ENCODE measurements at places on chromosomes 11 and 22.

- no peak for DNase-seq
Measured at GRCh38 chr11:113329725-113330124, 15.3 kb downstream of the TTC12 start.

- DNase-seq, result no peak
Measured at GRCh38 chr11:72805216-72805615, 9.0 kb upstream of the ATG16L2 start.

DNA sequence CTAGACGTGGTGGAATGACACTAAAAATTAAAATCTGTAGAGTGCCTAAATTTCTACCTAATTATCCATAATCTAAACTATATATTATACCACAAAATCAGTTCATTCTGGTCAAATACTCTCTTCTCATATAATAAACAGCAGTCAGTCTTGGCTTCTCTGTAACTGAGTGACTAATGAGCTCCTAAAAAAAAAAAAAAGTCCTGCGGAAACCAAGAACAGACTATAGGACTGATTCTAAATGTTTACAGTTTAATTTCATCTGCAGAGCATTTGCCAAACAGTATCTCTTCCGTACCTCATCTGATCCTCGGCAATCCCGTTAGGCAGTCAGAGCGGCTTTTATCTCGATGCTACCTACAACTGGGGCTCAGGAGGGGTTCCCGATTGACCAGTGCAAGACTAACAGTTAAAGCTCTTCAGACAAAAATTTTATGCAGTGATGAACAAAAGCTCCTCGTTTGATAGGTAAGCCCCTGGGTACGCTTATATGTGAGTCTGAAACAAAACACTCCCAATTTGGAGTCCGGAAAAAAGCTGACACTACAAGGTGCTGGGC lies 686 bp downstream of the KIF18A start:
- DNase-seq, result peak; percentile 16

DNA sequence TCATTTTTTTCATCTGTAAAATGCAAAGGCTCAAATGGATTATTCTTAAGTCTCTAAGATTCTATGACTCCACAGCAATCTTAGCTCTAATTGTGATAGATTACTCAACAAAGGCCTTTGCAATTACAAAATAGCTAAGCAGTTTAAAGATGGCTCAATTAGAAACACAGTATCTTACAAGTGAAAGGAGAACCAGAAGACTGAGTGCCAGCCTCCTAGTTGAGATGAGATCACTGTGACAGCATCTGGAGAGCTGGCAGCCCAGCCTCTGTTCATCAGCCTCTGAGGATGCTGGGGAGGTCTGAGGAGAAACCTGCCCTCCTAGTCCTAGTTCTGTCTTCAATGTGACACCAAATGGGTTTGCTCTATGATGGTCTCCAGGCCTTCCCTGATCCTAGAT lies 158.4 kb upstream of the NARS2 start:
- DNase-seq, result peak; percentile 12

- peak; percentile 37 for DNase-seq
Measured at GRCh38 chr11:122723576-122723975, 68.1 kb downstream of the UBASH3B start.

DNA sequence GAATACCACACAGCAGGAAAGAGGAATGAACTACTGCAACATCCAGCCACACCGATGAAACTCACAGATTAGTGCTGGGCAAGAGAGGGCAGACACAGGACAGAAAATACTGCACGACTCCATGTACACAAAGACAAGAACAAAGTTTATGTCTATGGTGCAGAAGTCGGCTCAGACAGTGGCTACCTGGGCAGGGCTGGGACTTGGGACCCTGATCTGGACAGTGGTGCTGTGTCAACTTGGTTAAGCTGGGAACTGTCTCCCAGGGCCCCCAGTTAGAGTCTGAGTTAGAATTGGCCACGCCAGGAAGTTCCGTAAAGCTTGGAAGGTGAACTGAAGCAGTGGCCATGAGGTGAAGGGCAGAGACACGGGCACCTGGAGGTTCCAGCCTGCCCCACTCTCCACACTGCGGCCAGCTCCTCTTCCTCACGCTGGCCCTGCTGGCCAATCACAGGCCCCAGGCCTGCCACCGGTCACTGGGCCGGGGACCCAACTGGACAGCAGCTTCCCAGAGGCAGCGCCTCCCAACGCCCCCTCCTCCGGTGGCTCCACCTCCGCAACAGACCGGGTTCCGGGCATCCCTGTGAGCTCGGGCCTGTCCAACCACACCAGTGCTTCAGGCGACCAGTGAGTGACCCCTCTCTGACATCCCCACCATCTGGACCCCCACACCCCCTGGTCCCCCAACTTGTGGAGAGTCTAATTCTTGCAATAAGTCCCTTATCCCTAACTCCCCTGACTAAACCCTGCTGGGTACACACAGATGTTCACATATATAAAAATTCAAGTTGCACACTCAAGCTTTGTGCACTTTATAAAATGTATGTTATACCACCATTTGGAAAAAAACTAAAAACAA lies 93.7 kb downstream of the MICAL3 start:
- no peak for DNase-seq

DNA sequence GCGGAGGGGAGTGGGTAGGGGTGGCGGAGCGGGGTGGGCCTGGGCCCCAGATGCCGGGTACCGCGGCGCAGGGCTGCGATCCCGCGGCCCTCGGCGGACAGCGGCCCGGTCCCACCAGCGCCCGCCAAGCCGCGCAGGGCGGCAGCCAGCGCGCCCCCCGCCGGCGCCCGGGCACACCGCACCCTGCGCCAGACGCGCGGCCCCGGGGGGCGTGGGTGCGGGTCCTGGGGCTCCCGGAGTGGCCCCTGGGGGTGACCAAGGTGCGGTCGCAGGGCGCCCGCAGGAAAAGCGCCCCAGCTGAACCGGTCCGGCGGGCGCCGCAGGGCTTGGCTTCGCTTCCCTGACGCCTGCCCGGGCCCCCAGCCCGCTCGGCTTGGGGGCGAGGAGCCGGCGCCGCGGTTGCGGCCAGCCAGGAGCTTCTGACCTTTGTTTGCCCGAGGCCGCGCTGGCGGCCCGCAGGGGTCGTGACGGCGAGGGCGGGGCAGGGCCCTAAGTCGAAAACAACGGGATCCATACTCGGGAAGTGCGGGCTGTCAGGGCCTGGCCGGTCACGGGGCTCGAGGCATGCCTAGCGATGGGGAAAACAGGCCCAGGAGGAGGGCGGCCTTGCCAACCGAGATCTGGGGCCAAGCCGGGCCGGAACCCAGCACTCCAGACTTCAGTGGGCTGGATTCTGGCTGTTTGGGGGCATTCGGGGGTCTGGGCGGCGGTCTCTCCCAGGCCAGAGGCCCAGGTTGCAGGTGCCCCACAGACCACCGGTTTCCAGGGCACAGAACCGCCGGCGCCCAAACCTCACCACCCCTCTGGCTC lies 581 bp upstream of the AP5B1 start:
- no peak for DNase-seq

DNA sequence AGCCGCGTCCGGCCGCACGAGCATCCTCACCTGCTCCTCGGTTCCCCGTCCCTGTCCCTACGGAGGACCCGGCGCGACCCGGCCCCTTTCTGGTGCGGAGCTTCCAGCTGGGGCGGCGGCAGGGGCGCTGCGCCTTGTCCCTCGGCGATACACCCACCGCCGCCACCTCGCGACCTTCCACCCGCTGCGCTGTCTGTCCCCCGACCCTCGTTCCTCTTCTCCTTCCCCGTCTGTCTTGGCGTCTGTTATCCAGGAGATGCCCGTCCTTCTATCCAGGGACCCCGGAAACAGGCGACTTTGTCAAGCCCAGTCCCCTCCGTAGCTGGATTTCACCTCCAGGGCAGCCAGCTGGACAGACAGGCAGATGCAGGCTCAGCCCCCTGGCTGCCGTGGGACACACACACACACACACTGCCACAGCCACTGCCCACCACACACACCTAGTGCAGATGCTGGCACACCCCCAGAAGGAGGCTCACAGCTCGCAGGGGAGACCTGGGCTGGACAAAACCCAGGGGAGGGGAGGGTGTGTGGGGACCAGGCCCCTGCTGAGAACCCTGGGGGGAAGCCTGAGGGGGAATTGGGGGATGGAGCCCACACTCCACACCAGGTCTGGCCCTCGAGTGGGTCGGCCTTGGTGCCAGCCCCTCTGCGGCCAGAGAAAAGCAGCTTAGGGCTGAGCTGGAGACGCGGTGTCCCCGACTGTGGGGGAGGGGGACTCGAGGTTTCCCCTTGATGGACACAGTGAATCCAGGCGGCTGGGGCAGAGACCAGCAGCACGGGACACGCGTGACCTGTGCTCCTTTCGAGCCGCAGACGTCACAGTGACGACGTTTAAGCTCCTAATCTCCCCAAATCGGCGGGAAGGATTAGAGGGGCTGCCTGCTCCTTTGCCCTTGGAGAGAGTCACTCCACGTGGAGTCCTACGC lies 788 bp downstream of the DRD4 start:
- DNase-seq, result no peak

DNA sequence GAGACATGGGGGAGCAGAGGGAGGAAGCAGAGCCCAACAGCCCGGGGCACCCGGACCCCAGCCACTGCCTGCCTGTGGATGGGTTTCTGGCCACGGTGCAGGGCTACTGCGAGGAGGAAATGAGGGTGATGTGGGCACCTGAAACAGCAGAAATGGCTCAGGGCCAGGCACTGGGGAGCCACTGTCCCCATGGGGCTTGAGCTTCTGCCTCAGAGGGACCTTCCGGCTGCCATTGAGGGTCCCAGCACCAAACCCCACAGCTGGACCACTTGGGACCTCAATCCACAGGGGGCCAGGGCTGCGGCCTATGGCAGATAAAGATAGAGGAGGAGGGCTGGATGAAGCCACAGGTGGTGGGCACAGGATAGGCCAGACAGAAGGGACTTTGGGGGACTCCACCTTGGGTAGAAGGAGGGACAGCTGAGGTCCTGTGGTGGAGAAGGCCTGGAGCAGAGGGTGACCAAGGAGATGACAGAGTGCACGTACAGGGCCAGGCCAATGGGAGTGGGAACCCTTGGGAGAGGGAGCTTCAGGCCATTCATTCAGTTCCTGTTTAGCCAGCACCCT lies 48.3 kb downstream of the NFAM1 start:
- DNase-seq, result no peak

GRCh38 chr11:126751242-126751641 lies 249.3 kb downstream of the KIRREL3 start:
- no peak for DNase-seq

- DNase-seq, result no peak
Measured at GRCh38 chr11:131467645-131468394, 97.4 kb downstream of the NTM start.

- peak; percentile 27 for DNase-seq
Measured at GRCh38 chr22:42080287-42080686, 787 bp downstream of the SMDT1 start.

- no peak for DNase-seq
Measured at GRCh38 chr11:57338142-57338541, at the start of gene P2RX3. TSS of gene P2RX3 (plus strand) at chr11:57338352. CDS start at chr11:57338551, 199 bp downstream.

- no peak for DNase-seq
Measured at GRCh38 chr11:61077936-61078335, 24.4 kb upstream of the CD5 start.

DNA sequence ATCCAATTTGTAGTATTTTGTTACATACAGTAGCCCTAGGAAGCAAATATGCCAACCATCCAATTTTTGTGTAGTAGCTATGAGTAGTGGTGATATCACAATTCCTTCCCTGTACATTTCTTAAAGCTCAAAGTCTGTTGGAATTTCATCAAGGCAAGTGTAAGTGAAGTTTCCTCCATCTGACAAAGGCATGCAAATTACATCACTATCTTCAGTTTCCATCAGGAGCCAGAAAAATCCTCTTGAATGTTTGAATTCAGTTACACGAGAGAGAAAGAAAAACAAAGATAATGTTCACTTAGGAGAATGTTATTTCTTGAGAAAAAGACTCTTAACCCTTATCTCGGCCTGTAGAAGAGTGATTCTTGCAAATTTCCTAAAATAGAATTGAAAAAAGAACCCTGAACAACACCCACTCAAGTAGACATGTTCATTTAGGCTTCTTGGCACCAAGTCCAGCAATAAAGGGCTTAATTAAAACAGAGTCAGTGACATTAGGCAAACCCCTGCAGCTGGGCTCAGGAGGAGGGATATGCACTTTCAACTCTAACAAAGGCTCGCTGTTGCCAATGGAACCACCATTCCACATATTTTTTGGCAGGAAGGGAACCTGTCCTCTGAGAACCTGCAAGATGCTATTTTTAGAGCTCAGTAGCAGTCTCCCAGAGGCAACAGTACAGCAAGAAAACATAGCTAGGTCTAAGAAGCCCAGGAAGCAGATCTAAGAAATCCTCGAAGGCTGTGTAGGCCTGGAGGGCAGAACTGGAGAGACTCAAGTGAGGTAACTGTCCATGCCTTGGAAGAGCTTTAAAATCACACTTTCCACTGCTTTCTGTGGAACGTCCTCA lies 144.6 kb downstream of the CCDC81 start:
- DNase-seq, result peak; percentile 76

DNA sequence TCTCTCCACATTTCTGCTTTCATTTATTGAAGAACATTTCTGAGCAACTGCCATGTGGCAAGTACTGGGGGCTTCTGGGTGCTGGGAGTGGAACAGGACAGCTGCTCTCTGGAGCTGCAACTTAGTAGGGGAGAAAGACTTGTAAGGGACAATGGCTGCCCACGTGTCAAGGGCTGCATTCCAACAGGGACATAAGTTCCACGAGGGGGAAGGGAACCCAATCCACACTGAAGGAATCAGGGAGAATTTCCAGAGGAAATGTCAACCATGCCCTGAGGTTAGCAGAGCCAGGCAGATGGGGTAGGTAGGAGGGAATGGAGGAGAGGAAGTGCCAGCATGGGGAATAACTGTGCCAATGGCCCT lies 1.7 kb downstream of the MAPK8IP2 start:
- DNase-seq, result no peak

DNA sequence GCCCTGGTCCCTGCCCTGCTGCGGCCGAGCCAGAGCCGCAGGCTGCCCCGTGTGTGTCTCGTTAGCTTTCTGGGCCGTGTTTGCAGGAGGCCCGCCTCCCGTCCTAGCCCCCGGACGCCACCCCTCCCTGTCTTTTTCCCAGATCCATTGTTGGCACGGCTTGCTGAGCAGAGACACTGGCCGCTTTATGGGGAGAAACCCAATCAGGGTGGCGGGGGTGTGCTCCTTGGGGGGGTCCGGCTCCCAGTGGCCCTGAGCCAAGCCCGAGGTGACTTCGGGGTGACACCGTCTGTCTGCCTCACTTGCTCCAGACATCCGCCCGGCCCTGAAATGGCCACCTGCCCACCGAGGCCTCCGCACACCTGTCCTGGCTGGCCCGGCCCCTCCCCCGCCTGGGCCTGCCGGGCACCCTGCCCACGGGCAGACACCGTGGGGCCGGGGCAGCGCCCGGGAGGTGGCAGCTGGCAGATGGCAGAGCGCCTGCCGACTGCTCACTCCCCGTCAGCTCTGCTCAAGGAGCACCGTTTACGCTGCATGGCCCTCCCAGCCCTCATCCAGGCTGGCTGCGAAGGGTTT lies 43.1 kb upstream of the PPARA start:
- peak; percentile 51 for DNase-seq

GRCh38 chr11:126410649-126411048 lies 55.2 kb downstream of the ST3GAL4 start:
- DNase-seq, result peak; percentile 48

DNA sequence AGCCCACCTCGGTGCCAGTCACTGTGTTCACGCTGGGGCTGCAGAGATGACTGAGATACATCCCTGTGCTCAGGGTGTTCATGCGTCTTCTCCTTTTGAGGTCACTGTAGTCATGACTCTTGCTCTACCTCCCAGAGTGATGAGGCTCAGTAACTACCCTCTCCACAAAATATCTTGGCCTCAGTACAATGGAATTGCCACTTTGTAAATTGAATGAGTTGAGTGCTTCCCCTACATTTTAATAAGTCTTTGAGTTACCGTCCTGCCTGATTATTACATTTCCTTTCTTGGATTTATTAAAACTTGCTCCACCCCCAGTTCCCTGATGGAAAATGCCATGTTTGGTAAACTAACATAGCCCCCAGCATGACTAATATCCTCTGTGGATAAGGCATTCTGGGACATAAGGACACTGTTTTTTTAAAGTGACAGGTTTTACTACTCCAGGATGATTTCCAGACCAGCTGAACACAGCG lies 15.9 kb downstream of the PRSS23 start:
- no peak for DNase-seq

All from fibroblast of gingiva (primary cell).